Right renal cortex interstitium (tissue), 3 donors: ENCODE measurements at places on chromosomes 1 and 21.

- no peak for DNase-seq
Observed at GRCh38 chr1:205444931-205445645, 10.8 kb downstream of the BLACAT1 start.

- DNase-seq = no peak
Observed at GRCh38 chr1:20964540-20965484, 177.7 kb upstream of the HP1BP3 start.

DNA sequence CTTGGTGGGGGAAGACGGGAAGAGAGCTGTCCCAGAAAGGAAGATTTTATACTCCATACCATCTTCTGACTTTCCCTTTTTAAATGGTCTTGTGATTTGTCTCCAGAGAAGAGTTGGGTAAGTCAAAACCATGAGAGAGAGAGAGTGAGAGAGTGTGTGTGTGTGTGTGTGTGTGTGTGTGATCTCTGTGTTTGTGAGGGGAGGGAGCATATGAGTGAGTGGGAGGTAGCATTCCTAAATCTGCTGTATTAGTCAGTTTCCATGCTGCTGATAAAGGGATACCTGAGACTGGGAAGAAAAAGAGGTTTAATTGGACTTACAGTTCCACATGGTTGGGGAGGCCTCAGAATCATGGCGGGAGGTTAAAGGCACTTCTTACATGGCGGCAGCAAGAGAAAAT is 102.0 kb upstream of the VANGL1 start:
- DNase-seq = no peak

DNA sequence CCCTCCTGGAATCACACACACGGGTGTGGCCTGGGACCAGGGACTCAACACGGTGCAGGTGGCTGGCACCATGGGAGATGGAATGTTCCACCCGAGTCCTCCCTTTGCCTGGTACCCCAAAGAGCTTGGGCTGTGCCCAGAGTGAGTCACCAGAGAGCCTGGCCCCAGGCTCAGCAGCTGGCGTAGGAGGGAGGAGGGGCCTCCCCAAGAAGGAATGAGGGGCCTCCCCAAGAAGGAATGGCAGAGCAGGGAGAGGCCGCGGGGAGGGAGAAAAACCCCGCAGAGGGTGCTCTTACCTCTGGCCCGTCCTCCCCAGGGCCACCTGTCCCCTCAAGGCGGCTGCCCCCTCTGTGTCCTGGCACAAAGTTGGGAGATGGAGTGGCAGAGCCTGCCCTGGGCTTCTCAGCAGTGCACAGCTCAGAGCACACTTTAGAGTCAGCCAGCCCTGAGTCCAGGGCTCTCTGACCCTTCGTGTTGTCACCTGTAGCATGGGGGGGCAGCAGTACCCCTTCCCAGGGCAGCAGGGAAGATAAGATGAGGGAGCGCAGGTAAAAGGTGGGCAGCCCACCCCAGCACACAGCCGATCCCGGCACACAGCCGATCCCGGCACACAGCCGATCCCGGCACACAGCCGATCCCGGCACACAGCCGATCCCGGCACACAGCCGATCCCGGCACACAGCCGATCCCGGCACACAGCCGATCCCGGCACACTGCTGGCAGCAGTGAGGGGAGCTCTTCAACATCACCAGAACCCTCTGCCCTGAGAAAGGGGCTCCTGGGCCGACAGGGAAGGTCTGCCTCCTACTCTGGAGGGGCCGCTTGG is 20.2 kb upstream of the KCNAB2 start:
- DNase-seq = no peak

GRCh38 chr1:236458996-236459395 is 64.8 kb upstream of the LGALS8 start:
- DNase-seq = no peak

DNA sequence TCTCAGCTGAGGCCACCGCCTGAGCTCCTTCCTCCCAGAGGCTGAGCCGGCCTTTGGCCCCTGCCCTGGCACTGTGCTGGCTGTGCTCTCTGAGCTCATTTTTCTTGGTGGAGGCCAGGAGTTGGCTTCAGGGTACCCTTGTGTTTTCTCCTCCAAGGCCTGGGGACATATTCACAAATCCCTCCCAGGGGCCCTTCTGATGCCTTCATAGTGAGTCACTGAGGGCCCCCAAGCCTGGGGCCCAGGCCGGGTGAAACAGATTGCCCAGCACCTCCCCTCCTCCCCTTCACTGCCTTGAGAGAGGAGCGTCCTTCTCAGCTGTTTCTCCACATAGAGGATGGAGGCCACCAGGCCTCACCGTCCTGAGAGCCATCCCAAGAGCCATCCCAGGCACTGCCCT is 105.8 kb downstream of the SIK1 start:
- no peak for DNase-seq

GRCh38 chr21:20647607-20648006 is 350.6 kb upstream of the NCAM2 start:
- DNase-seq = no peak

DNA sequence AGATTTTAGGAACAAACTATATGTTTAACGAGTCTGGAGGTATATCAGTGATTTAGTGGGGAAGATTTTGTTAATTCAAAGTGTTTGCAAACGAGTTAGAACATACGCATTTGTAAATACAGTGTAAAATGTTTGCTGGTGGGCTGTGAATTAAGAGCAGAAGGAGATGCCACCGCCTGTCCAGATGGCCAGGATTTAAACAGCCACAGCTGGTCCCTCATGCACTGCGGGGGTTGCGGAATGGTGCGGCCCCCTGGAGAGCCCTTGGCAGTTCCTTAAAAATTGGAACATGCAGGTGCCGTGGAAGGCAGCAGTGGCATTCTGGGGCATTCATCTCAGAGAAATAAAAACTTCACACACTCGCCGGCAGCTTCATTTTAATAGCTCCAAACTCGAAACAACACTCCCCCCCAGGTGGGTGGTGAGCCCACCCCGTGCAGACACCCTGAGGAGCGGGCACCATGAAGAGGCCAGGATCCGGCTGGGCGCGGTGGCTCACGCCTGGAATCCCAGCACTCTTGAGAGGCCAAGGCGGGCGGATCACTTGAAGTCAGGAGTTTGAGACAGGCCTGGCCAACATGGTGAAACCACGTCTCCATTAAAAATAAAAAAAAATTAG is 3.5 kb upstream of the C1orf159 start:
- DNase-seq = no peak

DNA sequence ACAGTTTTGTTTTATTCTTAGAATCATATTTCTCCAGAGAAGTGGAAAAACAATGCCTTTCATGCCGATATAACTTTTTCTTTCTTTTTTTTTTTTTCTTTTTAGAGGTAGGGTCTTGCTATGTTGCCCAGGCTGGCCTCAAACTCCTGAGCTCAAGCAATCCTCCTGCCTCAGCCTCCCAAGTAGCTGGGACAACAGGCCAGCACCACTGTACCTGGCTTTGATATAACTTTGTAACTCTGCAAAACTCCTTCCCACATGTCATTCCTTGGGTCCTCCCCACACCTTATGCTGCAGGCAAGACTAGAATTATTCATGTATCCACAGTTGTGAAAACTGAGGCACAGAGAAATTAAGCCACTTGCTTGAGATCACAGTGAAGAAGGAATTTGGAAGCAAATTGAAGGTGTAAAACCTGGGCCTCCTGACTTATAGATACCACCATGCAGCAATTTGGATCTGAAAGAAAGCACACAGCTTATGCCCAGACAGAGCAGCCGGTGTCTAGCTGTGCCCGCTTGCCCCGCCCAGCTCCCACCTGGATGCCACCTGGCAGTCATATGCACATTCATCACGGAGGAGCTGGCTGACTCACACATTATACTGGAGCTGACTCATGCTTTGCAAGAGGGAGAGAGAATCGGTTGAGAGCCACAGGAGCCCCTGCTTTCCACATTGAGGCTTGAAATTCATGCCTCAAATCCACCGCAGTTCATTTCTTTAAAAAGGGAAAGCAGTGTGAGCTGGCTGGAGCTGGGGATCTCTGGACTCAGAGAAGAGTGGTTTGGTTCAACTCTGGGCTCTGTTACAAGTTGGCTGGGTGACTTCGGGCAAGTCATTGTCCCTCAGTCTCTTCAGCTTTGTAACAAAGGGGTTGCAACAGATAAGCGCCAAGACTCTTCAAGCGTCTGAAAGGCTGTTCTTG is 8.3 kb upstream of the SLC2A1 start:
- DNase-seq = no peak

GRCh38 chr1:1783320-1783719 is 5.0 kb upstream of the NADK start:
- DNase-seq = no peak

- no peak for DNase-seq
Observed at GRCh38 chr1:119132179-119132578, 8.3 kb downstream of the WARS2 start.

DNA sequence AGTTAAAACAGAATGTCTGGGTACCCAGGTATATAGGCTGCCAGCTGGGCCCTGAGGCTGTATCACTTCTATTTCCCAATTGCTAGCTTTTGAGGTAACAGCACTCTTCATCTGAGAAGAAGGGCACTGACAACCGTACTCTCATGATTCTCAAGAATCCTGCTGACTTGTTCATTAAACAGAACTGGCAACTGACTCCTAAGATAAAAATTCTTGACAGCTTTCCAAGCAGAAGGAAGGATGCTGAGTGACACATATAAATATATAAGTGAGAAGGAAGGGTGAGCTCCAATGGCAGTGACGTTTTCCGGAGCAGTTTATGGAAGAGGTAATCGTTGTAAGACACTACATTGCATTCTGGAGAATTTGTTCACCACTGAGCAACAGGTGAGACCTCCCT is 48.1 kb upstream of the NRIP1 start:
- no peak for DNase-seq
